ENCODE measurements at places on chromosomes 7 and 10.

DNA sequence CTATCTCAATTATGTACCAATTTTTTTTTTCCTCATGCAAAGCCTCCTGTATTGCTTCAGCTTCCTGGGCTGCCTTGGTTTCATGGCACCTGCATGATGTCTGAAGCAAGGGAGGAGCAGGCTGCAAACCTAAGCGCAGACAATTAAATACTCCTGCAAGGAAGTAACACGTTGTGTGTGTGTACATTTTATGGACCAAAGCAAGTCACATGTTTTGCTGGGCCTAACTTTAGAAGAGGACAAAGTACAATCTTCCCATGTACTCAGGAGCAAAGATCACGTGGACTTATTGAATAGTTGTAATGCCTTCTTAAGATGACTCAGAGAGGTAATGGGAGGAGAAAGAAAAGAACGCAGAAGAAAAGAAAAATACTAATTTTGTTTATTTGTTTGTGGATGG, 944.0 kb upstream of the C7orf33 start:
- DNase-seq, result no peak

DNA sequence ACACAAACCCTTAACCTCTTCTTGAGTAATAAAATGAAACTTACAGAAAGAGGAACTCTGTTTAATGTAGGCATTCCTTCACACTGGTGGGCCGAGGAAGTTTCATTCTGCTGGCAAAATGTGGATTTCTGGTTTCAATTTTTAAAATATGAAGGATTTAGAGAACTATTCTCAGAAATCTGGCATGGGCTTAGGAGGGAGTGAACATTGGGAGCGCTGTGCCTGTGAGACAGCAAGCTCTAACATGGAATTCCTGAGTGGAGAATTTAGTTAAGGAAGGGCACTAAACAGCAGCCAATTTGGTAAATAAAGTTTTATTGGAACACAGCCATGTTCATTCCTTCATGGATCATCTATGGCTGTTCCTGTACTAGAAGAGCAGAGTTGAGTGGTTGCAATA, 751.8 kb upstream of the IGFBP3 start:
- no peak for DNase-seq

- DNase-seq, result no peak
Measured at GRCh38 chr10:124094419-124094785, 1.0 kb upstream of the CHST15 start.

DNA sequence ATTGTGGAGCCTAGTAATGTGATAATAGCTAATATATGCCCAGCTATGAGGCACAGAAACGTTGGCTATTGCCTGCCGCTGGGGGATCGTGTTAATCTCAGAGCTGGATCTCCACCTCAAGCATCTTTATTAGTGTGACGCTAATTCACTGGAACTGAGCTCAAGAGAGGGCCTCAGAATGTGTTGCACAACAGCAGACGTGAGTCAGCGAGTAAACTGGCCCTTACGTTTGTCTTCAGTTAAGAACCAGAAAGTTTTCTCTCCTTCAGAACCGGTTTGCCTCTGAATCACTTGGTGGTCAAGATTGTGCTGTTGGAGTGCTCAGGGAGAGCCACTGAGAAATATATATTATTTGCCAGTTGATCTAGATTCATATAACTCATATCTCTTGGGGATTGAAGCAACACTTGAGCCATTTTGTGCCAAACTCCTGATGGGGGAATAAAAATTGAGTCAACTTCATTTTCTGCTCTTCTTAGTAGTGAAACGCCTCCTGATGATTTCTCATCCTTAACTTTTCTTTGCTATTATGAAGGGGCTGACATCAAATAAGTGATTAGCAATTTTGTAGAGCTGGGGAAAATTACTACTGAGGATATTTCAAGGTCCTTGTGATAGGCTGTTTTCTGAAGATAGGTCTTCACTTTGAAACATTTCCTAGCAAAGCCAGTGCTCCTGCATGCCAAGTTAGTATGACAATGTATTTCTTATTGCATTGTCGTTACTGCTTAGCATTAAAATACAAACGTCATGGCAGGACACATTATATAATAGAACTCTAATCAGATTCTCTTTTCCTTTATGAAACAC, 22.3 kb downstream of the BZW2 start:
- DNase-seq, result no peak

DNA sequence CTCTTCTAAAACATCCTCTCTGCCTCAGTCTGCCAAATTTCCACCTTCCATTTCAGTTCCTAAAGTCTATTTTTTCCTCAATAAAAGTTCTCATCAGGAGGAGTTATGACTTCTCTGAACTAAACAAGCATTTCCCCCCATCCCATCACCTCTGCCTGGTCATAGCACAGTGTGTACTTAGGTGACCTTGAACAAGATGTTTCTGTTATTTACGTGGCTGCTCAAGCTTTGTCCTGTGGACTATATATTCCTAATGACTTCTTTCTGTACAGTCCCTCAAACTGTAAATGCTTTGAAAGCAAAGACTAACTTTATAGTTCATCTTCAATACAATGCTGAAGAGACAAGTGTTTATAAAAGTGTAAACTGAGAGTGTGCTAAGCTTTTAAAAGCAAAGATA, 166.9 kb downstream of the CPEB3 start:
- DNase-seq, result no peak

GRCh38 chr7:92076509-92076908, 57.8 kb downstream of the CYP51A1 start:
- DNase-seq, result no peak

- no peak for DNase-seq
Measured at GRCh38 chr7:72268796-72269195, 143.3 kb downstream of the CALN1 start.

DNA sequence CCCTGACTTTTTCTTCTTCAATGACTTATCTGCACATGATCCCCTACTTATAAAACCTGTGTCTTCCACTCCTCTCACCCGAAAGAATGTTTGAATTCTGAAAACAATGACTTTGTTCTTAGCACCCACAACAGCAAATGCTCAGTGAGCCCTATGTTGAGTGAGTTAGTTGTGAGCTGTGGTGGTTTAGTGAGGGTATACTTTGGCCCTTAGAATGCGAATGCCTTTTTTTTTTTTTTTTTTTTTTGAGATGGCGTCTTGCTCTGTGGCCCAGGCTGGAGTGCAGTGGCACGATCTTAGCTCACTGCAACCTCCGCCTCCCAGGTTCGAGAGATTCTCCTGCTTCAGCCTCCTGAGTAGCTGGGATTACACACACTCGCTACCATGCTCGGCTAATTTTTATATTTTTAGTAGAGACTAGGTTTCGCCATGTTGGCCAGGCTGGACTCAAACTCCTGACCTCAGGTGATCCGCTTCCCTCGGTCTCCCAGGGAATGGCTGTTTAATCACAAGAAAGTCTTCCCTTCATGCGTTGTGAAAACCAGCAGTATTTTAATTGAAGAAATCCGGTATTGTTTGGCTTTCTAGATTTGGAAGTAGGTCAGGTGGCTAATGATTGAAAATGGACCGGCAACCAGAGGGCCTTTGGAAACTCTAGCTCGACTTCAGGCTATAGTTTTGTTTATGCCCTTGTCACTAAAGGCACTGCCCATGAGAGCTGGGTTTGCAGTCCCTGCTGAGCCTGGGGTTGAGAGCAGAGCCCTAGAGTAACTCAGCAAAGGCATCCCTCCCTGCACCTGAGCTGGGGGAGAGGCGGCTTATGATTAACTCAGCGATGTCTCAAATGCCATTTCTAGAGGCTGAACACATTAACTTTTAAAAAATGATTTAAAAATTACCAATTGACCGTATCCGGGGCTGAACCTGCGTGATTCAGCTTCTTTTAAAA, 41.3 kb downstream of the CUX1 start:
- no peak for DNase-seq

GRCh38 chr10:109173121-109173520, 750.2 kb downstream of the XPNPEP1 start:
- no peak for DNase-seq

- no peak for DNase-seq
Measured at GRCh38 chr10:65518379-65518778, 1407.5 kb upstream of the LRRTM3 start.

DNA sequence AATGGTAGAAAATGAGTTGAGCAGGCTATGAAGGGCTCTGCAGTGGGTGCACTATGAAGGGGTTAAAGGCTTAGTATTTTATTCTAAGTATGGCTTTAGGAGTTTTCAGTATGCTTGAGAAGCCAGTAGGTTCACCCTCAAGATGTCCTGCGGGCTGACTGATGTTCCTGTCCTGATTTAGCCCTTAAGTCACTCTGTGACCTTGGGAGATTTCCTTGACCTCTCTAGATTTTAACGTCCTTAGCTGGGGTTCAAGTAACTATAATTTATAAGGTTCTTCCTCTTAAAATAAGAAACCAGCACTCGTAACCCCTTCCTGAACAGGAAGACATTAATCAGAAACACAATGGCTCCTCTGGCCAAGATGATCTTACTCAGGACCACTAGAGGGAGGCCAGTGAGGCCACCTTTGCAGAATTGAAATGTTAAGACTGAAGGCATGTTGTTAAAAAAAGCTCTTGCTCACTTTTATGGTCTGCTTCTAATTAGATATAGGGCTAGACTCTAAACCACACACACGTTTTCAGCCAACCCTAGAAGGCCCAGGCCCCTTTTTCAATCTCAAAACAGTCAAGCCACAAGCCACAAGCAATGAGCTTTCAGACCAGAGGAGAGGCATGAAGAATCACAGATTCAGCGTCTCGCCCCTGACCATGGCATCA, 41.9 kb downstream of the CDK1 start:
- DNase-seq, result no peak

DNA sequence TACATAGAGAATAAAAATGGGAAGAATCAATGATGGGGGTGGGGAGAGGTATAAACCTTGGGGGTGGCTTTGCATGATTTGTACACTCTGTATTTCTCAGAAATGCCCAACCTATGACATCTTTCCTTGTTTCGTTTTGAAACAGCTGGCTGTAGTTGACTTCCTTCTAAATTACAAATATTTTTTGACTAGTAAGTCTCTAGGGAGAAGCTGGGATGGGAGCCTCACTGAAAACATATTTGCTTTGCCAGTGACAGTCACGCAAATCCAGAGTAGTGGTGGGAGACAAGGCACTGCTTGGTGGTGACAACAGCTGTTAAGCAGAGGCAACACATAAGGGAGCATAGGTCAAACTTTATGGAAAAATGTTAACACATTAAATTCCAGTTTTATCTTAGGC, 440.5 kb downstream of the SEMA3D start:
- DNase-seq, result no peak

- no peak for DNase-seq
Measured at GRCh38 chr10:29257106-29257783, 31.6 kb upstream of the LYZL1 start.

GRCh38 chr10:44125879-44126278, 259.0 kb downstream of the CXCL12 start:
- DNase-seq, result no peak

GRCh38 chr7:134364619-134365037, 47.9 kb upstream of the SLC35B4 start:
- DNase-seq, result no peak

- no peak for DNase-seq
Measured at GRCh38 chr10:51340845-51341610, 266.7 kb downstream of the PRKG1 start.

DNA sequence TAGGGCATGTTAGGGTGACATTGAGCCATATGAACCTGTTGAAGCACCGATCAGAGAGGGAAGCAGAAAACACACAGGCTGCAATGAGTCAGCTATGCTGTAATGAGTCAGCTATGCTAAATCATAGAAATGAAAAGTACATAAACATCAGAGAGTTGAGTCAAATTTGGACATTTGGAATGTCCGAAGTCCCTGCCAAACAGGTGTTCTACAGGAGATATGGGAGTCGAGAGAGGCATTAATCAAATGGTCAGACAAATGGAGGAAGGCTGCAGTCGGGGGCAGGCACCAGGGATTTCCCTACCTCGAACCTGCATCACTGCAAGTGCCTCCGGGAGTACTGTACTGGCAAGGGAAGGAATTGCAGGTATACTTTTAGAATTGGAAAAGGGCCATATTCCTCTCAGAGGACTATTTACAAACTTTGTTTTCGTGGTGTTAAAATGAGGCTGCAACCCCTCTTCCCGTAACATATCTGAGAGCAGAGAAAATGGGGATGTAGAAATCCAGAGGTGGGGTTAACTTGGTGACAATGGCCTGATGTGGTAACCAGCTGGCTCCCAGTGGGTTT, 8.8 kb upstream of the ZC3HAV1 start:
- DNase-seq, result no peak

DNA sequence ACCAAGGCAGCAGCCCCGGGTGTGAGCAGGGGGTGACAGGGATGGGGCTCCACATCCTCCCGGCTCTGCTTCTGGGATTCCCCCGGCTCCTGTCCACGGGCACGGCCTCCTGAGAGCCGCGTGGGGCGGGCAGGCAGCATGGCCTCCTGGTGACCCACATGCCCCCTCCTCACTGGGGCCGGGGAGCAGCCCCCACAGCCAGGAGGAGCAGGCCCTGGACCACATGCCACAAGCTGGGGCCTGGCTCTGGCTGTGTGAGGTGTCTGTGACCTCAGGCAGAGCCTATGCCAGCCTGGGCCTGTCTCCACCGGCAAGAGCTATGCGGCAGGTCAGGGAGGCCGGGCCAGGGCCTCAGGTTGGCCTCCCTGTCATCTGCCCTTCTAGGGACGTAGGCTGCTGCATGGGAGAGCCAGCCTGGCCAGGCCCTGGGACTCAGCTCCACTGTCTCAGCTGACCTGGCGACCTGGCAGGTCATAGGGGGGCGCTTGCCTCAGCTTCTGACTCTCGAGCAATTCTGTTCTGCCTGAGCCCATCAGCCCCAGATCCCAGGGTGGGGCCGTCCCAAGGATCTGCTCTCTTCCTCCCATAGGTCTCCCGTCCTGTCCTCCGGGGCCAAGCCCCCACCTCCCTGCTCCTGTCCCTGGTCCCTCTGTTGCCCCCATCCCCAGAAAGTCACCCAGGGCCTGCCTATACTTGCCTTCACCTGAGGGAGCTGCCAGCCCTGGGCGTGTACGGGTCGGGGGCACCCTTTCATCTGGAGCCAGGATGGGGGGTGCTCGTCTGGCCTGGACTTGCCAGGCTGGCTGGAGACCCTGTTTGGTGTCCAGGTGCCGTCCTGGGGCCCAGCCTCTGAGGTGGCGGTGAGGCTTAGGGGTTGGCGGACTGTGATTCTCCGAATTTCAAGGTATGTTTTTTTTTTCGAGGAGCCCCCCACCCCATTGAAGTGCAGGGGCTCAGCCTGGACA, 3.9 kb upstream of the TMEM184A start:
- DNase-seq, result no peak

DNA sequence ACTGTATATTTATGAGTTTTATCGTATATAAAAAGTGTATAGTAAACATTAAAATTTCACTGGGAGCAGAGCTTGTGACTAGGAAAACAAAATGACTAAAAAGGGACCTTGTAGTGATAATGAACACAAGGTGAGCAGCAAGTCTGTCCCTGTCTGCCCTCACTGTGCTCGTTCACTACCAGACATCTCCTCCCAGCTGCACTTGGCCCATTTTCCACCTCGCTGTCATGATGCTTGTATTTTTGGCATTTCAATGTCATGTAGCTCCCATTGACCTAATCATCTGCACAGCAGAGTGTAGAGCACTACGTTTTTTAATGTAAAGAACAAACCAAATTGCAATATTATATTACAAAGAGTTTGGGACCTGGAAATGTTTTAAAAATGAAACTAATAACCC, 207.2 kb downstream of the ZEB1 start:
- no peak for DNase-seq

DNA sequence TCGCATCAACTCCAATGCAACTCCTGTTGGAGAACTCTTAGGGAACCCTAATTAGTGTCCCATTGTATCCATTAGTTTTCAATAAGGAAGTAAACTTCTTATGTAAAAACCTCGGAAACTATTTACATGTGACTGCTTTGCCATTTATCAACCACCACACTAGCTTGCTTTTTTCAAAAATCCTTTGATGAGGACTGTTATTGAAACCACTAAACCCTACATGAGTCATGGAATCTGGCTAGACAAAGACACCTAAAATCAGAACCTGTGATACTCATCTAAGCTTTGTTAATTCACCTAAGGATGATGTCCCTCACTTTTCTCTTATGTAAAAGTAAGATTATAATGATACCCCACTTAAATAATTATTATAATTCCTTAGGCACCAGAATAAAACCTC, 414.1 kb upstream of the ETV1 start:
- DNase-seq, result no peak
